Activated CD8-positive, alpha-beta T cell treated with anti-CD3 and anti-CD28 coated beads, Interleukin-2, amount 10 ng/mL, durations not matched to agents 7 days and 5 days (primary cell): ENCODE measurements at places on chromosomes 11 and 22.

GRCh38 chr11:19253817-19254216 lies 13.1 kb upstream of the E2F8 start:
- no peak for DNase-seq

GRCh38 chr11:2740275-2740940 lies 40.6 kb upstream of the KCNQ1OT1 start:
- no peak for DNase-seq

GRCh38 chr11:65419772-65420481 lies 2.7 kb upstream of the NEAT1 start:
- peak; percentile 67 for DNase-seq

DNA sequence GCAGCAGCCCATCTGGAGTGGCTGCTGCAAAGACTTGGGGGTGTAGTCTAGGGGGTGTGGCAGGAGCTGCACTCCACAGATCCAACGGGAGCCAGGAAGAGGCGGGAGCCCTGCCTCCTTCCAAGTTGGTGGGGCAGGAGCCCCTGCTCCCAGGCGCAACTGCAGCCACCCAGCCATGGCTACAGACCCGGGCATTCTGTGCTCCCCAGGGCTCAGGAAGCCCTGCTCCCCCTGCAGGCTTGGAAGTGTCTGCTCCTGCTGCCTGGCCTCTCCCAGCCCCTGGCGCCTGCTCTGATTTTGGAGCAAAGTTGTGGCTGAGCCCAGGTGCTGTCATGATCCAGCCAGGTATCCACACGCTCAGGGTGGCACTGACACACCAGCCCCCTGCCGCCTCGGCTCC lies 58.5 kb downstream of the CCDC34 start:
- no peak for DNase-seq

DNA sequence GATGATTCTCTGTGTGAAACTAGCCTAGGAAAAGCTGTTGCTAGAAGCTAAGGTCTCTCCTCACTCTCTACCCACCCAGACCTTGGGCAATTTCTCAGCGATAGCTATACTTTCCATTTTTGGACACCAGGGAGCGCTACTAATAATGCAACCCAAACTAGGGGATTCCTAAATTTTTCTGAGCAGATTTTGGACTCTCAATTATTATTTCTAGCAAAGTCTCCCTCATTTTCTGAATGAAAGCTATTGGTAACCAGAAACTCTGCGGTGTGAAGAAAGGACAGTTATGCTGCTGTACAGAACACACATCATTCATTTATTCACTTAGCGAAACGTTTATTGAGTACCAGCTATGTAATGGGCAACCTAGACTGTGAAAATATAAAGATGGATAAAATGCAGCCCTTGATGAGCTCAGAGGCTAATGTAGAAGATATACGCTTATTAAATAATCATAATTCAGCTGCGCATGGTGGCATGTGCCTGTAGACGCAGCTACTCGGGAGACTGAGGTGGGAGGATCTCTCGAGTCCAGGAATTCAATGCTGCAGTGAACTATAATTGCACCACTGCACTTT lies 6.1 kb upstream of the STIM1 start:
- peak; percentile 68 for DNase-seq

DNA sequence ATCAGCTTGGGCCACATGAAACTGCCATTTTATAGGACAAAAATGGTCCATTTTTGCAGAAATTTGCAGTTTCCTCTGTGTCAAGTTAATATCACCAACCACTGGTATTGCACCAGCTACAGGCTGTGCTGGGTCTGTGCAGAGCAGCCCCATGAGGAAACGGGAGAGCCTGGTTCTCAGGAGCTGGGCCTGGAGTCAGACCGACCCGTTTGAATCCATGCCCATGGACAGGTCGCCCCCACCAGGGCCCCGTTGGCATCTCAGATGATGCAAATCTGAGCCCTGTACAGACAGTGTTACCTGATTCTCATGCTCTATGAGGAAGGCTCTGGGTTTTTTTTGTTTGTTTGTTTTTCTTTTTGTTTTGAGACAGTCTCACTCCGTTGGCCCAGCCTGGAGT lies 9.8 kb upstream of the SEC14L6 start:
- no peak for DNase-seq

DNA sequence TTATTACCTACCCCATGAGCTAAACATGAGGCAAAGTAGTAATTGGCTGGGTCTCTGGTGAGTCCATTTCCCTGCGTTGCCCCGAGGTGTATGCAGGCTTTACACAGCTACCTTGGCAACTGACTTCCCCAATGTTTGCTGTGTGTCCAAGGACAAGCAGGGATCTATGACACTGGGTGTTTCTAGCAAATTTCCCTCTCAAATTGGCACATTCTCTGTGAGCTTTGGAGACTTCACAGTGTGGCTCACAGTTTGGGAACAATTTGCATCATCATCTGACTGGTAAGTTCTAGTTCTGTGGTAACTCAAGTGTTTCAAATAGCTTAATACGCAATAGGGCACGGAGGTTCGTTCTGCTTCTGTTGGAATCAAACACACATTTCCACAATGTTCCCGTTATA lies 12.5 kb downstream of the NNMT start:
- no peak for DNase-seq

DNA sequence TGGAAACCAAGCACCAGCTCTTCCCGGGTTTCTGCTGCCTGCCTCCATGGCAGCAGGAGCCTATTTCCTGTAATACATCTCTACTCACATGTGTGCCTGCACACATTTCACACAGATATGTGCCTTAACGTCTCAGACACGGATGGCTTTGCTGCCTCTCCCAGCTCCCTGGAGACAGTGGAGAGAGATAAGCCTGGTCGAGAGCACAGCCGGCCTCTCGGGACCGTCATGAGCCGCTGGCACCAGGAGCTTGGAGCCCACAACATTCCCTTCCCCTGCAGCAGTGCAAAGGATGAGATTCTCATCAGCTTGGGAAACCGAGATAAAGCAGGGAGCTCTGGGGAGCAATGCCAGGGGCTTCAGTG lies 587.7 kb downstream of the BRD1 start:
- DNase-seq: no peak

GRCh38 chr11:60984149-60984548 lies 12.7 kb downstream of the CD6 start:
- no peak for DNase-seq

DNA sequence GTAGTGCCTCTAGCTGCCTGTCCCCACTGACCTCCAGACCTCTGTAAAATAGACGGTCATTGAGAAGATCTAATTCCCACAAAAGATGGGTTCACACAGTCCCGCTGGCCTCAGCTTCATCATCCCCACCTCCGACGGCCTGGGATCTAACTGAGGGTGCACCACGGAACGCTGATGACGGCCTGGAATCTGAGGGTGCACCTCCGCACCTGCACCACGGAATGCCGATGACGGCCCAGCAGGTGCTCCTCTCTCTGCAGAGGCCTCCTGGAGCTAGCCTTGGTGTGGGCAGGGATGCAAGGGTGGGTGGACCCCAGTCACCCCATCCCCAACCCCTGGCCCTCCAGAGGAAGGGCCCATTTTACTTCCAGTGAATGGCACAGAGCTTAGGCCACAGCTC lies 77.3 kb downstream of the PHF21B start:
- no peak for DNase-seq

DNA sequence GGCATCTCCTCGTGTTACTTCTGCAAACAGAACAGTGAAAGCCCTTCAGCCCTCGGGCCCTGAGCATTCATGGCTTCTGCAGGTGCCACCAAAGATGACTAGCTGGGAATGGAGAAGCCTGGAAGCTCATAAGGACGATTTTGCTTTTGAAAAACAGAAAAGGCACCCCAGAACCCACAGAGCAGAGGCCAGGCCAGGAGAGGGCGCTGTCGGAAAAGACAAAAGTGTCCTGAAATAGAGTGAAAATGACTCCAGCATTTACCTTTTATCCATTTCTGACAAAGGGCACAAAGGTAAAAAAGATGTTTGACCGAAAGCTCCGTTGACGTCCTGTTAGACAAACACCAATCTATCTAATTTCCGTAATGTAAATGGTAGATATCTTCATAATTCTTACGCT lies 37.6 kb downstream of the ZNF195 start:
- peak; percentile 75 for DNase-seq

DNA sequence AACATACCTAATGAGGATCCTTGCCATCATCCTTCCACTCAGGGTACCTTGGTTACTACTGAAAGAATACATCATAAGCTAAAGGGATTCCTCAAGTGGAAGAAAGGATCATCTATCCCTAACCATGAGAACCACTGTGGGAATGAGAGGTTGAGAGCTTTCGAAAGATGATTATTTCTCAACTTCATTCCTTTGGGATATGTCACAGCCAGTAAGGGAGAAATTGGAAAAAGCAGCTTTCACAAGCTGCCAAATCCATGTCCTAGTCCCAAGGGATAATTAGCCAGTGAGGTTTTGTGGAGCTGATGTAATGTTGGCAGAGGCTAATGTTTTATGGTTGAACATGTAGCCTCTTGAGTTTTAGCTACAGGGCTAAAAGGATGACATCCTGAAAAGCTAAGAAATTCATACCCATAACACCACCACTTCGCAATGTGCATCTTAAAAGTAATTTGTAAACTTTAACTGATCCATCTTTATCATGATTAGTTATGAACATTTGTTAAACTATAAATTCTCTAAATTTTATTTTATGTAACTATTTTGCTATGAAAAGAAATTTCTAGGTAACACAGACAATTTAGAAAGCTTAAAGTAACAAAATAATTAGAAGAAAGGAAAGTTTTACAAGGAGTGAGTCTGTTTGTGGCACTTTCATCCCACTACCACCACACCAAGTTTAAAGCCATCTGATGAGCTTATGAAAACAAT lies 123.9 kb downstream of the MRTFA start:
- DNase-seq: no peak

DNA sequence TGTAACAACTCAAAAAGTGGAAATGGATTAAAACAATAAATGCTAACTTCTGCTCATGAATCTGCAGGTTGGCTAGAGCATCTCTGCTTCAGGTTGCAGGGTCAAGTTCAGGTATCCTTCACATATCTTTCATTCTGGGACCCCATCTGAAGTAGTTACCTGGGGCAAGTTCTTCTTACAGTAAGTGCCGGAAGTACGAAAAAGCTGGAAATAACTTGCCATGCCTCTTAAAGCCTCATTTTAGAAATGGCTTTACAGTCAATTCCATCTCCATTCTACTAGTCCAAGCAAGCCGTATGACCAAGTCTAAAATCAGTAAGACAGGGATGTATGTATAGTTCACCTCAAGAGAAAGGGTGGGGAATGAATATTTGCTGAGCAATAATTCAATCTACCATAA lies 93.7 kb downstream of the FCHSD2 start:
- DNase-seq: no peak

- DNase-seq: no peak
Observed at GRCh38 chr22:33006220-33006954, 51.8 kb downstream of the SYN3 start.

GRCh38 chr11:119356349-119357031 lies 10.0 kb upstream of the MFRP start:
- peak; percentile 81 for DNase-seq

DNA sequence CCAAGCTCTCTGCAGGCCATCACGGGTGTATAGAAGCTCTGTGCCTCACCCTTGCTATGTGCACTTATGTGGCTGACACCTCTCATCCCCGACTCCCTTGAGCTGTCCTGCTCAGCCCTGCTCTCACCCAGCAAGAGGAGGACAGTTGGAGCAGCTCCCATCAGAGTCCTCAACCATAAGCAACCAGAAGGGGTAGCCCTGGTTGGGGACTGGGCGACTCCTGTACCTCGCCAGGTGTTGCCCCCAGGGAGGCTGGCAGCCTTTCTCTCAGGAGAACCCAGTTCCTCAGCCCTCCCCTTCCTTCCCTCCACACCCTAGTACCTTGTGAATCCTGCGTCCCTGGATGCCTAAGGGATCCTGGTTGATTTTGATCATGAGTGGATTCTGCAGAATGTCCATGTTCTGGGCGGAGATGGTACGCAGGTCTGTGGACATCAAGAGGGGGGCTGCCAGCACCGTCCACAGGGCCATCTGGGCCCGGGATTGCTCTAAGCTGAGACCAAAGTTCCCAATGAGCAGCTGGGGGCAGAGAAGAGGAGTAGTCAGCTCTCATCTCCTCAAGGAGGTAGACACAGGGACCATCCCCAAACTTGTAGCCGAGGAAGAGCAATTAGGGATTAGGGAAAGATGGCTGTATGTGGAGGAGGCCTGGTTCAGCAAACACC lies 8.0 kb downstream of the NAGA start:
- no peak for DNase-seq

GRCh38 chr11:134951305-134951700 lies 539.3 kb upstream of the B3GAT1 start:
- DNase-seq: no peak

DNA sequence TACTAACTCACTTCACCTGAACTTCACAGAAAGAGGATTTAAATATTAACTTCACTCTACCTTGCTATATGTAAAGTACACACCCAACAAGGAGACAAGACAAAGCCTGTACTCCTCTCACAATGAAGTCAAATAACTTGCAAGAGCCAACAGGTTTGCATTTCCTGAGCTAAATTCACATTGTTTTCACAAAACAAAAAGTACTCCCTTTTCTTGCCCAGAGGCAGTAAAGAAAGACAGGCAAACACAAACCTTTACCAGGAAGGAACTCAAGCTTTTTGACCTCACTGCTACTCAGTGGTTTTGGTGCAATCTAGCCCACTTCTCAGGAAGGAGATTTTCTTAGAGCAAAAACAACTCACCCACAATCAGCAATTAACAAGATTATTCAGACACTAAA lies 15.7 kb downstream of the USP28 start:
- peak; percentile 32 for DNase-seq

DNA sequence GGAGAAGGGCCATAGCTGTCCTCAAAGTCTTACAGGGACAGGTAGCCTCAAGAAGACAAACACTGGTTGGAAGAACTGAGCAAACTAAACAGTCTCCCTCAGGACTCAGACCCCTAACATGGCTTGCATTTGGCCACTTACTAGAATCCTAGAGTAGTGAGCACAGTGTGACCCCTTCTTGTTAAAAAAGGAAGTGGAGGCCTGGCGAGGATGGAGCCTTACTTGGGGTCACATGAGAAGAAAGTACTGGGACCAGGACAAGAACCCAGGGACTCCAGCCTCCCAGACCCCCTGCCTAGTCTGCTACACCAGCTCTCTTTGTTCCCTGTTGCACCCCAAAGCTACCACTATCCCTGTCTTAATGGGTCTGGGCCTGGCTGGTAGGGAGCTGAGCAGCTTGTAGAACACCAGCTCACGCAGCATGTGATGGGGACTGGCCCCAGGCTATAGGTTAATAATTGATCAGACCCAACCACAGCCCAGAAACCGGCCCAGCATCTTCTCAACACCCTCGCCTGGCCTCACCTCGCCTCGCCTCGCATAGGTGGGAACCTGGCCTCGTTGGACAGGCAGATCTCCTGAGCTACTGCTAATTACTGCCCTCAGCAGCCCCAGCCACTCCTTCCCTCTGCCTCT lies 17.6 kb downstream of the DGAT2 start:
- DNase-seq: no peak

GRCh38 chr11:45832811-45833441 lies 14.3 kb upstream of the CRY2 start:
- DNase-seq: no peak

GRCh38 chr11:111878385-111878848 lies 548 bp downstream of the FDXACB1 start:
- DNase-seq: no peak

GRCh38 chr11:107864591-107864990 lies 6.0 kb upstream of the SLC35F2 start:
- DNase-seq: no peak

GRCh38 chr22:38467904-38468442 lies at the start of gene KDELR3:
Gene KDELR3 (plus strand): TSS chr22:38468096. CDS start chr22:38468234, 138 bp downstream.
- DNase-seq: peak; percentile 49

- DNase-seq: peak; percentile 72
Observed at GRCh38 chr11:66315921-66316811, 678 bp downstream of the CD248 start.

GRCh38 chr22:40404251-40405177 lies 34.1 kb downstream of the SGSM3 start:
- no peak for DNase-seq

GRCh38 chr11:833114-833791 lies 501 bp downstream of the CD151 start:
- peak; percentile 43 for DNase-seq

- DNase-seq: no peak
Observed at GRCh38 chr11:133526790-133527189, 5.5 kb downstream of the OPCML start.
